ENCODE measurements at places on chromosomes 11 and 22. TPM values are rescaled to one million over a fixed set of nuclear protein-coding genes. Genes with fewer than 3 reads are reported as not detected.

Gene CSTPP1
- 22.0 TPM for total RNA-seq

Gene PDXP
- 5.6 TPM for total RNA-seq

Gene FOXR1
- not detected for total RNA-seq

Gene FAM227A
- 1.3 TPM for total RNA-seq

Gene YPEL4
- total RNA-seq: under 0.01 TPM

All from IMR-90 (cell line).